ENCODE measurements at places on chromosomes 1 and 21.
A peak's percentile ranks its signal among the peaks of the same experiment; 100 is the strongest.

DNA sequence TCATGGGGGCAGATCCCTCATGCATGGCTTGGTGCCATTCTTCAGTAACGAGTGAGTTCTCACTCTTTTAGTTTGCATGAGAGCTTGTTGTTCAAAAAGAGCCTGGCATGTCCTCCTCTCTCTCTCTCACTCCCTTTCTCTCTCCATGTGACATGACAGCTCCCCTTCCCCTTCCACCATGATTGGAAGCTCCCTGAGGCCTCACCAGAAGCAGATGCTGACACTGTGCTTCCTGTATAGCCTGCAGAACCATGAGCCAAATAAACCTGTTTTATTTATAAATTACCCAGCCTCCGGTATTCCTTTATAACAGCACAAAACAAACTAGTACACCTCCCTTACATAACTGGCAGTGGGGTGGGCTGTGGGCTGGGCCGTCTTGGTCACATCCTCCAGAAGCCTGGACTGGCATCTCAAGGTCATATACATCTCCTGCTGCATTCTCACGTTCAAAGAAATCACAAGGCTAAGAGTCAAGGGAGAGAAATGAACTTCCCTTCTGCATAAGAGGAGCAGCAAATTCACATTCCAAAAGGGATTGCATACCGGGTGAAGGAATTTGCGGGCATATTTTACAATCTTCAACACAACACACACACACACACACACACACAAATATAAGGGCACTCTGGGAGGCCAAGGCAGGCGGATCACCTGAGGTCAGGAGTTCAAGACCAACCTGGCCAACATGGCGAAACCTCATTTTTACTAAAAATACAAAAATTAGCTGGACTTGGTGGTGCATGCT, 2.3 kb upstream of the CCSAP start:
- no peak for DNase-seq

DNA sequence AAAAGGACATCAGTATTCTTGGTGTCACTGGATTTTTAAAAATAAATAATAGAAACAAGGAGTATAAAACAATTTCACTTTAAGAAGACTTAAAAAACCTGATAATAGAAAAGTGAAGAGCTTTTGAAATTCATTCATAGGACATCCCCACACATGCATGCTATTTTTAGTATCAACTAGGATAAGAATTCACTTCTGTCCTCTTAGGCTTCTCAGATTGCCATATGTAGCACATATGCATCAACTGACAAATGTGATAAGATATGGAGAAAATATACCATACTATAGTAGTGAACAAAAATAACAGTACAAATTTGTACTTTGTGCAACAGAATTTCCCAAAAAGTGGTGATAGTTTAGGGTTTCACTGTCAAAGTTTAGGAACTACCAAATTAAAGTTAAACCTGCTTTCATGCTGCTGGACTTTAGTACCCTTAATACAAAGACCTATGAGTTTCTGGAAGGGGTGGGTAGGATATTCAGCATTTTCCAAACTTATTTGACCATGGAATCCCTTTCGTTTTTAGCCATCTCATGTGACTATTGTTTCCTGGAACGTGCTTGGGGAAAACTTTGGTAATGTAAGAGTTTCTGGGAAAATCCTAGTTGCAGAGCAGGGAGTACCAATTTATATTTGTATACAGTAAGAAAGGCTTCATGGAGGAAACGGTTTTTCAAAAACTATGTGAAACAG, 19.8 kb downstream of the RPRD2 start:
- no peak for DNase-seq

DNA sequence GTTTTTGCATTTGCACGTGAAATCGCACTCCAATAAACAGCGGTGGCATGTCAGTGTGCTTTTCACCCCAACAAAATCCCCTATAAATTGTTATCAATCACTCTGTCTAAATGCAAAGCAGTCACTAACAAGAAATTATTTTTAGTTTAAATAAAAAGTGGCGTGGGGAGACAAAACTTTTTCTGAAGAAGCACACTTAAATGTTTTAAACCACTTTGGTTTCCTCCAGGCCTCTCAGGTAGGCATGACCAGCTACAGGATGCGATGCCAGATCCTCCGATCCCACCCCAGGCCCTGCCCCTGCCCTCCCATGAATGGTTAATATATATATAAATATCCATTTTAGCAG, 3.6 kb downstream of the FMO1 start:
- DNase-seq: no peak

GRCh38 chr1:940107-941014, 16.6 kb downstream of the SAMD11 start:
- no peak for DNase-seq

DNA sequence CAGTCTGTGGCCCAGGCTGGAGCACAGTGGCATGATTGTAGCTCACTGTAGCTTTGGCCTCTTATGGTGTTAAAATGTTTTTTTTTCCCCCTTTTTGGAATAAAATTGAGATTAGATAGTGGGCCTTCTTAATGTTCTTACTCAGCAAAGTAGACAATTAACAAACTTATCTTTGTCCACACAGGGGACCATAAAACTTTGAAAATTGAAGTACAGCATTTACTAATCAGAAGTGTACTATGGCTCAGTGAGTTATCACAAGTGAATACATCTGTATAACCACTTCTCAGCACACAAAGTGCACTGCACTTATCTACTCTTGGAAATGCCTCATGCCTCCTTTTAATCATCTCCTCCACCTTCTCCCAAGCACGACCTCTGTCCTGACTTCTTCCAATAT, 218.9 kb downstream of the PRDM2 start:
- DNase-seq: no peak

DNA sequence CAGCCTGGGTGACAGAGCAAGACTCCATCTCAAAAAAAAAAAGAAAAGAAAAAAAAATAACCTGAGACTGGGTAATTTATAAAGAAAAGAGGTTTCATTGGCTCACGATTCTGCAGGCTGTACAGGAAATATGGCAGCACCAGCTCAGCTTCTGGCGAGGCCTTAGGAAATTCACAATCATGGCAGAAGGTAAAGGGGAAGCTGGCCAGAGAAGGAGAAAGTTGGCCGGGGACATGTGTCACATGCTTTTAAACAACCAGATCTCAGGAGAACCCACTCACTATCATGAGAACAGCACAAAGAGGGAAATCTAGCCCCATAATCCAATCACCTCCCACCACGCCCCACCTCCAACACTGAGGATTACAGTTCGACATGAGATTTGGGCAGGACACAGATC, 125.3 kb downstream of the DISP1 start:
- no peak for DNase-seq

DNA sequence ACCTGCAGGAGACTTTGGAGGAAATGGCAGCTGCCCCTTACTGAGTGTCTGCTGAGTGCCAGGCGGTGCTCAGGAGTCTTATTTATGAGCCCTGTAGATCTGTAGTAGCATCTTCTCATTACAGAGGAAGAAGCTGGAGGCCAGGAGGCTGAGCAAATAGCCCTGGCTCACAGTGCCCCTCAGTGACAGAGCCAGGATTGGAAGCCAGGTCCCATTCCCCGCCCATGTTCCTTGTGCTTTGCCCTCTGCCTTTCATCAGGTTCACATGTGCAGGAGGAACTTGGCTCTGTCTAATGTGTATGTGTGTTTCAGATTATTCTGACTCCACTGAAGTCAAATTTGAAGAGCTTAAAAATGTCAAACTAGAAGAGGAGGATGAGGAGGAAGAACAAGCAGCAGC, 21.2 kb downstream of the KDM4A start:
- DNase-seq: no peak

DNA sequence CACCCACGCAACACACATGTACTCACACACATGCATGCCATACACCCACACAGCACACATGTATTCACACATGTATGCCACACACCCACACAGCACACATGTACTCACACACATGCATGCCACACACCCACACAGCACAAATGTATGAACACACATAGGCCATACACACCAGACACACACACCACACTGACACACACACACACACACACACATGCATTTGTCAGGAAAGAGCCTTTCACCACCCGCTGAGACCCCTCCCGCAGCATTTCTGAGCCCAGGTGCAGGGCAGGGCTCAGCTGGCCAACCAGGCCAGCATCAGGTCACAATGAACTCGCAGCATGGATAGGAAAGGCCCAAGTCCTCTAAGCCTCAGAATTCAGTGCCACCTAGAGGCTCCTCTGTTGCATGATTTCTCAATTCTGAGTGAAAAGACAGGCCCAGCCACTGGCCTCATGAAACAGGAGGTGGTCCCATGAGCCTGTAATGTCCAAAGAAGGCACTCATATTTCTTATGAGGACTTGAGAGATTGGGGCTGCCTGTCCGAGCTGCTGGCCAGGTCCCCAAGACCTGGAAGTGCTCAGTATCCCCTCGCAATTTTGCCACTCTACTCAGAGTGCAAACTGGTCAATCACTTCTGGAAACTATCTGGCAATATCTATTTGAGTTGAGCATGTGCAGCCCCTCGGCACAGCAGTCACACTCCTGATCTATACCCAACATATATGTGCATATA, 57.3 kb downstream of the PSMG1 start:
- DNase-seq: no peak

- no peak for DNase-seq
Observed at GRCh38 chr1:30518186-30518585, 205.2 kb downstream of the MATN1 start.

GRCh38 chr1:184210862-184211261, 159.3 kb downstream of the TSEN15 start:
- no peak for DNase-seq

DNA sequence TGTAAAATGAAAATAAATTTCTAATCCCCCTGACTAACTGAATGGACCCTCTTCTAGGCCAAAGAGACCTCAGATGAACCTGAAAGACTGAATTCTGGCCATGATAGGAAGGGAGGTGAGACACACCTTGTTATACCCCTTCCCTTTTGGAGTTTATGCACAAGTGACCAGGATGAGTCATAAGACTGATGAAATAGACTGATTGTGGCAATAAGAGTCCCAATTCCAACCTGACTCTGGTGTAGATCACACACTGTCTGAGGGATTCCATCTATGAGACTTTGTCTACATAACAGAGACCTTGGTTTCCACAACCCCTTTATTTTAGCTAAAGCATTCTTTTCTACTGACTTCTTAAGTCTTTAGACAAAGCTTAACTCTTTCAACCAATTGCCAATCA, 13.5 kb upstream of the OR2G2 start:
- DNase-seq: no peak

- DNase-seq: no peak
Observed at GRCh38 chr1:215567491-215568298, 591 bp downstream of the KCTD3 start.

- DNase-seq: peak; percentile 51
Observed at GRCh38 chr1:1305300-1306069, 2.2 kb downstream of the ACAP3 start.

- DNase-seq: no peak
Observed at GRCh38 chr21:36499578-36500471, 19.9 kb upstream of the CLDN14 start.

DNA sequence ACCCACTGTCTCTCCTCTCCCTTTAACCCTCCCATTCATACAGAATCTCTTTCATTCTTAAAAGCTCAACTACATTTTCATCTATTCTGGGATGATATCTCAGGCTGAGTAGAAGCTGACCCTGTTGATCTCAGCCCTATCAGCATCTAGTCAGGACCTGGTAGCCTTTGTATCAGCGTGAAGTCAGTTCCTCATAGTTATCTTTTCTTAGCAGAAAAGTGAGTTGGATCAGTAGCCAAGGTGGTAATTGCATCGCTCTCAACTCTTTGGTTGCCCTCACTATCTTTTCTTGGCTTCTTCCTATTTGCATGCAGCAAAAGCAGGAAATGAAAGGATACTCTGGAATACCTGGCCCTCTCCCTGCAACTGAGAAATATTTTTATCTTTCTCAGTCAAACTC, 13.6 kb upstream of the GOLT1A start:
- DNase-seq: no peak

DNA sequence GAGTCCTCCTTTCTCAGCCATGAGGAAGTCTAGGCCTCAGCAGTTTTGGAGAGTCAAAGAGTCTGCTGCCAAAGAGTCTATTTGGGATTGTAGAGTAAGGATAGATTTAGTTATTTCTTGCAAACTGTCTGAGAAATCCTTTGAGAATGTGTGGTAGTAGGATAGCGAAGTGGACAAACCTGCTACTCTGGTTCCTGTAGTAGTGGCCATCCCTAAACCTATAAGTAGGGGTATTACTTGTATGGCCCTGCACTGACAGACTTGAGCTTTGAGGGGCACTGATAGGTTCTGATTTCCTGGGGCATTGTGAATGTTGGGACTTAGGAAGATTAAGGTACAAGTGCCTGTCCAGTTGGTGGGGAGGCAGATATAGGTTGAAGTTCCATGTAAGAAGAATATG, 115.9 kb upstream of the SGIP1 start:
- no peak for DNase-seq

- no peak for DNase-seq
Observed at GRCh38 chr1:238177960-238178645, 287.4 kb upstream of the ZP4 start.

- no peak for DNase-seq
Observed at GRCh38 chr1:46596846-46597245, 7.2 kb downstream of the MKNK1 start.

GRCh38 chr21:36606287-36606982, 92.5 kb upstream of the SIM2 start:
- no peak for DNase-seq

DNA sequence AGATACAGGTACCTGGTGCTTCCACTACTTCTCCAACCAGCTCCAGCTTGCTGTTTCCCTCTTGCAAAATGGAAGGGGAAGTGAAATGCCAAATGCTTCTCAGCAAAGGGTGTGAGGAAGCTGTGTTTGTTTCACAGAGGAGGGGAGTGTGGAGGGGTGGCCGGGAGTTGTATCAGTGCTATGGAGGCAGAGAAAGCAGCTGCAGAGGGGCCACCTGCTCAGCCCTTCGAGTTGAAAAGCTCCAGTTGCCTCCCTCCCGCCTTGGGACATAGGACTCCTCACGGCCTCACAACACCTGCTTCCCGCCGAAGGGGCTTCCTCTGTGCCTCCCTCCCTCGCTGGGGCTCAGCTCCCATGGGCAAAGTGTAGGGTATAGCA, 12.1 kb upstream of the LINGO4 start:
- DNase-seq: no peak

GRCh38 chr1:109543283-109543987, 3.8 kb downstream of the GPR61 start:
- no peak for DNase-seq

DNA sequence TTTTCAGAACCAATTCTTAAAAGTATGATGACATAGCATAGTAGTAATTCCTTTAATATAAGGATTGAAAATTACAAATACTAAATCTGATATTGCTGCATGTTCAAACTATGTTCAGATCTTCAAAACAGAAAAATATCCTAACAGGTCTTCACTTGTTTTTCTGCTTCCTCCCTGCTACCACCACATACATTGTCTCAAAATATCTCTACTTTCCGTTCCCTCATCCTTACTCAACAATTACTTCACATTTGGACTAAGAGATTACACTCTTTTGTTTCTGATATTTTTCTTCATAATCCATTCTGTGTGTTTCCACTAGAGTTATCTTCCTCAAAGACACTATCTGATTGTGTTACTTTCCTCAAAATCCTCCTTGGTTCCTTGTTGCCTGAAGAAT, 125.1 kb downstream of the NEK7 start:
- no peak for DNase-seq

- DNase-seq: no peak
Observed at GRCh38 chr1:204660509-204660908, 25.0 kb downstream of the LRRN2 start.

- no peak for DNase-seq
Observed at GRCh38 chr1:22204989-22205913, 62.4 kb upstream of the WNT4 start.
